Stimulated activated CD4-positive, alpha-beta T cell treated with anti-CD3 and anti-CD28 coated beads, Interleukin-1b, Interleukin-23, amount 100 ng/mL, for 1 hour (primary cell): ENCODE measurements at places on chromosomes 2 and 18.

DNA sequence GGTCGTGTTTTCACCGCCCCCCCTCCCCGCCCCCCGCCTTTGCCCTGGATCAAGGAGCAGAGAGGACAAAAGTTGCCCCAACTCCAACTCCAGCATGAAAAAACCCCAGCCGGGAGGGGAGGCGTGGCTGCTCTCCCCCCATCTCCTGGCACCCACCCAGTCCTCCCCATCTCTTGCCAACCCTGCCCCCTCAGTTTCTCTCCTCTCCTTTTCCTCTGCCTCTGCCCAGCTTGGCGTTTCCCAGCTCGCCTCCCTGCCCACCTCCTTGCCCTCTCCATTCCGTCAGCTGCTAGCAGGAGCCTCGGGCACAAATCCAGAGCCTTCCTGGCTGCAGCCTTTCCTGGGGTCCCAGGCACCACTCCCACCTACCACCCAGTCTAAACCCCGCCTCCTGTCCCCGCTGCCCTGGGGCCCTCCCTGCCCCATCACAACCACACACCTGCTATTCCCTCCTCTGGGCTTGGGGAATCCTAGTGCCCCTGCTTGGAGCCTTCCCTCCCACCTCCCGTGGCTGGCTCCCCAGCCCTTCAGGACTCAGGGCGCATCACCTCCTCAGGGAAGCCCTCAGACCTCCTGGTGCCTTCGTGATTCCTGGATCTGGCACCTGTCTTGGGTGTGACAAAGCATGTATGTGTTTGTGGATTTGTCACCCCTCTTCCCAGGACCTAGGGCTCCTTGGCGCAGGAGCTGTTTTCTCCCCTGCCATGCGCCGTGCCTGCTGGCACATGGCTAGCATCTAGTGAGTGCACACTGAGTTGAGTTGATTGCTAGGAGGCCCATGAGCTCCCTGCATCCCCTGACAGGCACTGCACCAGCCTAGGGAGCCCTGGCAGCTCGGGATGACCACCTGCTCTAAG lies 209.1 kb downstream of the TFCP2L1 start:
- no peak for DNase-seq

DNA sequence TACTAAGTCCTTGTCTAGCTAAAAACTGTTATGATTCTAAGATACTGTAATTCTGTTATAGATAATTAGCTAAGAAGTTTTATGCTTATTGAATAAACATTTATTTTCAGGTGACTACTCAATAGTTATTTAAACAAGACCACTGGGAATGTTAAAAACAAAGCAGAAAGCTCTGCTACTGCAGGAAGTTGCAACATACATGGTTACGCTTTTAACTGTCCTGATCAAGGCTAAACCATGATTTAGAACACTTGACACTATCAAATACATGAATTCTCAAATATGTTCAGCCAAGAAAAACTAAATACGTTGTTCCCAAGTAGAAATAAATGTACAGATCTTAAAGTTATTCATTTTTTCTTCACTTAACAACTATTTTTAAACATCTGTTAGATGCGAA lies 263.9 kb downstream of the NCKAP5 start:
- no peak for DNase-seq

- no peak for DNase-seq
Observed at GRCh38 chr2:16777123-16777870, 111.7 kb upstream of the CYRIA start.

- DNase-seq: no peak
Observed at GRCh38 chr2:10776231-10776977, 36.2 kb downstream of the PDIA6 start.

GRCh38 chr2:59076079-59076619 lies 835.0 kb upstream of the FANCL start:
- no peak for DNase-seq

DNA sequence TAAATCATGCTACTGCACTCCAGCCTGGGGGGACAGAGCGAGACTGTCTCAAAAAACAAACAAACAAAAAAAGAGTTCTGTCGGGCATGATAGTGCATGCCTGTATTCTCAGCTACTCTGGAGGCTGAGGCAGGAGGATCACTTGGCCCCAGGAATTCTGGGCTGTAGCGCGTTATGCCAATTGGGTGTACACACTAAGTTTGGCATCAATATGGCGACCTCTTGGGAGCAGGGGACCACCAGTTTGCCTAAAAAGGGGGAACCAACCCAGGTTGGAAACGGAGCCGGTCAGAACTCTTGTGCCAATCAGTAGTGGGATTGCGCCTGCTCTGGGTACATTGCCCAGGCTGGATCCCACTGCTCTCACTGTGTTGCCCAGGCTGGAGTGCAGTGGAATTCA lies 49.7 kb downstream of the SDC1 start:
- DNase-seq: no peak

DNA sequence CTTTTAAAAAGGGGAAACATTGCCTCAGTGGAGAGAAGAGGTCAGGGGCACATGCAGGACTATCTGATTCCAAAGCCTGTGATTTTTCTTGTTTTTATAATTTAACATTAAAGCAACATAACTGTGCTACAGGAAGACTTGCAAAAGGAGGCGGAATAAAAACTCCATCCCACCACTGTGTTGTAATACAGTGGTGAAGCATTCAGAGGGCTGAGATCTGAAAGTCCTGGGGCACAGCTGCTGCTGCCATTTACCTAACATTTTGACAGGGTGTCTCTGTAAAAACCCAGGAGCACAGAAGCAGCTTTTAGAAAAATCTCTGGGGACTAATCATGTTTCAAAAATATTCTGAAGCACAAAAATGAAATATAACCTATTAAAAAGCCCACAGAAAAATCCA lies 97.6 kb downstream of the GRB14 start:
- no peak for DNase-seq

DNA sequence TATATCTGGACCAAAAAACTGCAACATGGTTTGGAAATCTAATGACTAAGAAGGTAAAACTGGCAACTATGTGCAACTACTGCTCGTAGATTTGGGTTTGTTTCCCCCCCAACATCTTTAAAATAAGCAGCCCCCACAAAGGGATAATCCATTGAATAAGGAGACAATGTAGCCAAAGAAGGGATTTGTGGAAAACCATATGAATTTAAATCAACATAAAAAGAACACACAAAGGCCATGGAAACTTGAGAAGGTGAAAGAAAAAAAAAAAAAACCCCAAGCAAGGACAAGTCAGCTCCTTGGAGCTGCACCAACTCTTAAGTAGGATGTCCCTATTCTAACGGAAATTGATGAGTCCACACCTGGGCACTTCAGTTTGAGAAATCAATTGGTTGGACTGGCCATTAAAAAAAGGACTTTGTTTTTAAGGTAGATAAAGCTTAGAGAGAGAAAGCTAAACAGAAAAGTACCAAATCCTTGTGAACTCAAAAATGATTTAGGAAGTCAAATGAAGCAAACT lies 53.7 kb upstream of the ST8SIA5 start:
- DNase-seq: no peak

GRCh38 chr2:150171065-150171548 lies 316.4 kb downstream of the RND3 start:
- DNase-seq: no peak

- DNase-seq: no peak
Observed at GRCh38 chr2:105329197-105329554, 359 bp downstream of the TGFBRAP1 start.

- DNase-seq: no peak
Observed at GRCh38 chr2:118032169-118033013, 18.5 kb upstream of the CCDC93 start.

DNA sequence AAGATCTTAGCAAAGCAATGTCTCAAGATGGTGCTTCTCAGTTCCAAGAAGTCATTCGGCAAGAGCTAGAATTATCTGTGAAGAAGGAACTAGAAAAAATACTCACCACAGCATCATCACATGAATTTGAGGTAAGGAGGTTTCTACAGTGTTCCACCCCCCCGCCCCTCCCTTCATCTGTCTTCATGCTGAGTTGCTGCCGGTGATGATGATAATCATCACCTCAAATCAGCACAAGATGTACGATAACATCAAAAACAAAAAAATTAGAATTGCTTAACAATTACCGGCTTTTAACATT lies 14.6 kb downstream of the UGP2 start:
- no peak for DNase-seq

DNA sequence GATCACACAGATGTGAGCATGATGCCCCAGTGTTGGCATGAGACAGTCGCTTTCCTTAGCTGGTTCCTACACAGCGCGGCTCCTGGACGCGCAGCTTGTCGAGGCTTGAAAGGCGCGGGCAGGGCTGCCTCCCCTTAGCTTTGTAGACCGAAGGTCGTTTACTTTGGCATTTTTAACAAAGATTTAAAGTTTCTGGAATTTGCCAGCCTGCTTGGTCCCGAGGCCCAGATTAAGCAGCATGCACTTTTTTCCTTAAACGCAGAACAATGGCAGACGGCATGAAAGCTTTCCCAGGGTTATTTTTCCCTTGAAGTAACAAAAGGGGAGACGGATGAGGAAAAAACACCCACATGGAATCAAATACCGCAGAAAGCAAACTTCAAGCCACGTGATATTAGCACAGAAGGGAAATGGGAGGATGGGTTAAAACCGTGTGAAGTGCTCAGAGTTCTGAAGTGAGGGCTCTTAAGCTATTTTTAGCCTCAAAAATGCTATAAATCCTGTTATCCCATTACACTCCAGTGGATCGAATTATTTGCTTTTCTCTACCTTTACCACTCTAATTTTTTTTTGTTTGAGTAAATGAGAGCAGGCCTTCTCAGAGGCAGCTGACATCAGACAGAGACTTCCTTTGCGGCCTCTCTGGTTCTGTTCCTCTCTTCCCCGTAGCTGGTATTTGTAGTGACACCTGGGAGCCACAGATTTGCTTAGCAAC lies 55.7 kb downstream of the NPAS2 start:
- DNase-seq: no peak

DNA sequence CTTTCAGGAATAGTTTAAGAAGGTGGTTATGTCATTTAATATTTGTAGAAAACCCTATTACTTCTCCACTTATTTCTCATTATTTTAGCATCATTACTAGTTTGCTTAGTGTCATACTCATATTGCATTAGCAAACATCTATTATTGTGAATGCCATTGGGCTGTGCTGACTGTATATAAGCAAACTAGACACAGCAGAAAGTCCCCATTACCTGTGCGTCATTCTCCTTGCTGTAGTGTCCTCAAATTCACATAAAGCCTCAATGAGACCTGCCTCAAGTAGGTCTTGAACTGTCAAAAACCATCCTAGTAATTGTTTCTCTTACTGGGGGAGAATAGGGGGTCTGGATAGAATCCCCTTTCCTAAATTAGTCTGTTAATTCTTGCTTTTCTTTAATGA lies 43.6 kb downstream of the MALT1 start:
- no peak for DNase-seq

- DNase-seq: no peak
Observed at GRCh38 chr2:204505488-204505887, 39.8 kb upstream of the PARD3B start.

GRCh38 chr18:72107647-72108383 lies 436.3 kb downstream of the CBLN2 start:
- DNase-seq: no peak

- DNase-seq: no peak
Observed at GRCh38 chr2:179170901-179171300, 93.7 kb downstream of the SESTD1 start.

GRCh38 chr2:224849264-224849663 lies 133.1 kb upstream of the CCDC195 start:
- DNase-seq: no peak

GRCh38 chr2:197893403-197894177 lies 89.2 kb downstream of the PLCL1 start:
- DNase-seq: no peak

GRCh38 chr18:3713166-3713565 lies 263.2 kb downstream of the TGIF1 start:
- no peak for DNase-seq

DNA sequence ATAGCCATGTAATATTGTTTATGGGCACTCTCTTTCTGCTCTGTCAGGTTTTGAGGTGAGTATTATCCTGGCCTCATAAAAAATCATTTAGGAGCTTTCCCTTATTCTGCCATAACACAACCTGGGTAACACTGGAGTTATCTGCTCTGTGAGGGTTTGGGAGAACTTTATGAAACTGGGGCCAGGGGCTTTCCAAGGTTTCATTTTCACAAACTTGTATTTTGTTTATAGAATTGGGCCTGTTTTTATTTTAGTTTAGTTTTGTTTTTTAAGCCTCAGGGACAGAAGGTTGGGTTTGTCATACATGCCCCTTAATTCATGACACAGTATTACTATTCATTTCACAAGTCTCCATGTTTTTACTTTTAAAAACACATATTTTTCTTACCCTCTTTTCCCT lies 83.5 kb downstream of the IRS1 start:
- DNase-seq: no peak

DNA sequence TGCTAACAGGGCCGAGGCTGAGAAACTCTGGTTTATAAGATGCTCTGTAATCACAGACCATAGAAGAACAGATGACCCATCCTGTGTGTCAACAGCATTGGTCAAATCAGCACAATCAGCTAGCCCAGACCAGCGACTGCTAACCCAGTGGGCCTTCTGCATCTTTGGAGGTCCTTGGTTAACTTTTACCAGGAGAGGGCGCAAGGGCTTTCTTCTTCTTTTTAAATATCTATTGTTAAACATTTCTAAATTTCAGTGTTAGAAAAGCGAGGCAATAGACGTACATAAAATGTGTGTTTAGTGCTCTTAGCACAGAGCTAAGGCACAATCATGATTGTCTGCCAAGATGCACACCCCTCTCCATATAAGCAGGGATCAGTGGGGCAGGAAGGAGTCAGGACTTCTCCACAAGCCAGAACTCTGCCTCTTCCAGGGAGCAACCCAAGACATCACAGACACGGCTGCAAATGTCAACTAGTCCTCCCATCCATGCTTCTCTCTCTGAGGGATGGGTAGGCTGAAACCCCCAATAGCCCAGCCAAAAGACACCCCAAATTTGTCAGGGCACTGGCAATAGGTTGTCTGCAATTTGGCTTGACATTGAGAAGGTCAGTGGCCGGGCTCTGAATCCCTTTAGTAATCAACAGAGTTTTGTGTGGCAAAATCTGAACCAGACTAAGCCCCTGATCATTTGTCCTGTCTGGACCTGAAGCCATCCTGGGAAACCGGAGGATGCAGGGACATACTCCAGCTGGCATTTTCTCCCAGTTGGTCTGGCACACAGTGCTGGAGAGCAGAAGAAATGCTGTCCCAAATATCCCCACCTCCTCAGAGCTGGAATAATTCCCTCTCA lies 188.2 kb downstream of the BCL2 start:
- DNase-seq: peak; percentile 36

- no peak for DNase-seq
Observed at GRCh38 chr2:215528555-215528954, 92.7 kb upstream of the FN1 start.

DNA sequence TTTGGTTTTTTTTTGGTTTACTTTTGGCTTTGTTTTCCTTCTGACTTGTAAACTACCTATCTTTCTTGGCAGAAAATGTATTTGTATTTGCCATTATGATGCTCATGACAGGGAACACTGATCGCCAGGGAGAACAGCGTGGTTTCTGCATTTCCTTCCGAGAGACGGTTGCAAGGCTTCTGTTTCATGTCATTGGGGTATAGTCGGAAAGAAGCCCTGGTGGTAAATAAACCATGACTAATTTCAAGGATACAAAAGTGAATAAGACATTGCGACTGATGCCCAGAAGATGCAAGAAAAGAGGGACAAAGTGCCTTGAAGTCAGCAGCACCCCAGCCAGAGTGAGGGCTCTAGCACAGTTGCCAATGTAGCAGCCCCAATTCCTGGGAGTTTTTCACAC lies 4.2 kb upstream of the CAPN14 start:
- DNase-seq: no peak

- no peak for DNase-seq
Observed at GRCh38 chr2:86482034-86482433, 40.9 kb downstream of the KDM3A start.

- no peak for DNase-seq
Observed at GRCh38 chr2:229173825-229174359, 97.2 kb downstream of the PID1 start.

- no peak for DNase-seq
Observed at GRCh38 chr2:216086207-216086893, 4.6 kb downstream of the TMEM169 start.

- DNase-seq: no peak
Observed at GRCh38 chr2:190043441-190043840, 19.1 kb downstream of the MSTN start.
